ENCODE measurements at places on chromosomes 2 and 18. TPM values are rescaled to one million over a fixed set of nuclear protein-coding genes. Genes with fewer than 3 reads are reported as not detected.

DNA sequence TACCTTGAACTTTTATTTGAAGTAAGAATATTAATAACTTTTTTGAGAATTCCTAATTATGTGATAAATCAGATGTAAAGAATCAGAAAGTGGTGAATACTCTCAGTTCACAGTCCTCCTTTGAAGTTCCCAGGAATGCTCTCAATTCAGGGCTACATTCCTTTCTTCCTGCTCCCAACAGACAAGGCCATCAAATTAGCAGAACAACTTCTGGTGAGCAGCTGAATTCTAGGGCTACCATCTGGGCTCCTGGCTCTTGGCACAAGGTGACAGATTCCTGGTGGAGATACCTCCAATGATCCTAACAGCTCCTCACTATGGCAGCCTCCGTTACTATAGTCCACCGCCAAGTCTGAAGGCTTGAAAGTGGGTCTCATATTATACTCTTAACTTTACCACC, 37.8 kb upstream of the OLA1 start:
- no peak for DNase-seq

- peak; percentile 69 for DNase-seq
Measured at GRCh38 chr2:37085731-37086147, 1.4 kb downstream of the GPATCH11 start.

- peak; percentile 93 for DNase-seq
Measured at GRCh38 chr2:28391564-28392296, 928 bp upstream of the FOSL2 start.

- DNase-seq, result peak; percentile 56
Measured at GRCh38 chr18:44679914-44680272, 795 bp upstream of the SETBP1 start.

DNA sequence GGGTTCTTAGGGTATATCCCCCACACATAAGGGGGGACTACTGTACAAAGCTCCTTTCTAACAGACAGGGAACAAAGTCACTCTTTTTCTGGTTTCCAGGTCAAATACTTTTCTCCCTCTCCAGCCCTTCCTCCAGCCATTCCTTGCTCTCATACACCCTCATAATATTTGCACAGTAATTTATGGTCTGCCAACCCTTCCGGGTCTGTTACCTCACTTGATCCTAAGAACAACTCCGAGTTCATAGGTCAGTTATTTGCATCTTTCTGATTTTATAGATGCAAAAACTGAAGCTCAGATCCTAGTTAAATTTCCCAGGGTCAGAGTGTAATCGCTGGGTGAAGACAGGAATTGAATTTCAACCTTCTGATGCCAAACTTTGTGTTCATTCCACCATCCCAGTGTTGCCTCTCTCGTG, 14.8 kb upstream of the MATN3 start:
- DNase-seq, result no peak

GRCh38 chr2:234705108-234705507, 208.2 kb upstream of the ARL4C start:
- peak; percentile 72 for DNase-seq

GRCh38 chr2:197208024-197208423, 102.6 kb downstream of the ANKRD44 start:
- DNase-seq, result no peak

- DNase-seq, result no peak
Measured at GRCh38 chr2:28620291-28620793, 124.5 kb downstream of the PLB1 start.

DNA sequence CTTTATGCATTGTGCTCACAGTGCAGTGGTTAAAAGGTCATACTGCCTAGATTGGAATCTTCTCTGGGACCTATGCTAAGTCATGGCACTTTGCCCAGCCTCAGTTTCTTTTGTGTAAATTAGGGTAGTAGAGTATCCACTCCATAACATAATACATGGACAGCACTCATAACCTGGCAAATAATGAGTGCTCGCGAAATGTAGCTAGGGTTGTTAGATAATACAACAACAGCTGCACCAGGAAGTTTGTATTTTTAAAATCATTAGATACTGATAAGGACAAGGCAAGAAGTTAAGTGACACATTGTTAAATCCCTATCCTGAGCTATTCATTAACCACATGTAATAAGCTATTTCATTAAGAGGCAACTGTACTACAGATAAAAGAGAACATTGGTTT, 13.8 kb upstream of the PLA2R1 start:
- DNase-seq, result no peak

DNA sequence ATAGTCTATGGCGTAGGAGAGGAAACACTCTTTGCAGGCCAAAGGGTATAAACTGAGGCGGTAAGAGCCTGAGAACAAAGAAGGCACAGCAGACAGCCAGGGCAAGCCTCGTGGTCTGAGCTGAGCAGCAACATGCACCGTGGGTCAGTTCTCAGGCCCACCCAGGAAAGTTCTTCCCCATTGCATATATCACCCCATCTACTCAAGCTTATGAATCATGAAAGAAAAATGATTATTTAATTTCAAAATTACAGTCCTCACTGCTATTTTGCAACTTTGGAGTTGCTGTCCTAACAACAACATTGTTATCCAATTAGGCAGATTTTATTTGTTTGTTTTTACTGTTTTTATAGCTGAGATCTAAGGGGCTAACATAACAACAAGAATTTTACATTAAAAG, 54.7 kb upstream of the RIOK3 start:
- DNase-seq, result no peak

DNA sequence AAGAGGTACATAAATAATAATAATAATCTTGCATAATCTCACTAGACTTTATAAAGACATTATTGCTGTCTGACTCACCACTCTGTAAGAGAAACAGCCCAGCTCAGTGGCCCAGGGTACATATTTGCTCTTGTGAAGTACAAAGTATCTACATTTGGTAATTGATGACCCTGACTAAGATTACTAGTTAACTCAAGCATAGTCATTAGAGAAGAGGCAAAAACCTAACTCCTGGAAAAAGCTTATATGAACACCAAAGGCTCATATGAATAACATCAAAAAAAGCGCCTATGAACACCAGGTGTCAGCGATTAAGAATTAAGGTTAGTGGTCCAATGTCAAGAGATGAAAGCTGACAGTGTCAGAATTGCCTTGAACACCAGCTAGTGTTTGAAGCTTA, 38.4 kb downstream of the RAD51AP2 start:
- no peak for DNase-seq

DNA sequence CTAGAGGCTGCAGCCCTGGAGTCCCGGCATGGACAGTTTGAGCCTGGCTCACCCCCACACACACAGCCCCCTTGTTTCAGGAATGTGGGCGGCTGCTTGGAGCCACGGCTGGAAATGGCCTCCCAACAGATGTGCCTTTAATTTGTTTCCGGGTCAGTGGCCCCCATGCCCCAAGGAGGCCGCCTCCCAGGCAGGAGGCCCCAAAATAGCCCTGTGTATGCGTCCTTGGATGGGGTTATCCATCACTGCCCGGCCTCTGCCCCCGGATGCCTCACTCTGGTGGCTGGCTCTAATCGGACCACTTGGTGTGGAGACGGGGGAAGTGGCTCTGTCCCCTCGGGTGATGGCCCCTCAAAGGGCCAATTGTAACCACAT, 151.9 kb upstream of the MYCN start:
- DNase-seq, result no peak

GRCh38 chr2:5695654-5696403, 3.6 kb downstream of the SOX11 start:
- DNase-seq, result no peak

DNA sequence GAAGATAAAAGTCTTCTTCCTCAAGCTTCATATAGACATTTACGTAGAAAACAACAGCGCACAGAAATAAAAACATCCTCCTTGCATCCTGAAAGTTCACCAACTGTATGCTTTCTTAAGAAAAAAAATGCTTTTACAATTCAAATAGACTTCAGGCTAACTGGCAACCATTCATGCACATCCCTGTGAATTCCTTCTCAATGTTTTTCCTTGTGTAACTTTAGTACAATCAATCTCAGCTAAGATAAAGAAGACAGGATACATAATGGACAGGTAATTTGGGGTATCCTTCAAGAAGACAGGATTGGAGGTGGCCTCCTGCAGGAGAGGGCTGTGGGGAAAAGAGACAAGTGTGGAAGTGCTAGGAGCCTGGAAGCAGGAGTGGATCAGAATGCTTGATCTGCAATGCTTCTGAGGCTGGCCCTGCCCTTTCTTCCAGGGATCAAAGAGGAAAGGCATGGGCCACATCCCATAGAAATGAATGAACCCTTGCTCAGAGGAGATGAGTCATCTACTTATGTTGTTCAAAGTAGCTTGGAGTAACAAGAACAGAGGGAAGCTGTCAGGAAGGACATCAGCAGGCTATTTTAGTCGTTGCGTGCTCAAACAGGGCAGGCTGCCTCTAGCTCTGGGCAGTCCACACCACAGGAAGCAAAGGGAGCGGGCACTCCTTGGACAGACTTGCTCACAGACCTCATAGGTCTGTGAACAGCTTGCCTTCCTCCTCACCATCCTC, 126.6 kb downstream of the TMEM131 start:
- DNase-seq, result peak; percentile 100

GRCh38 chr2:88171966-88172365, 1.8 kb downstream of the THNSL2 start:
- DNase-seq, result no peak

GRCh38 chr18:21680161-21680560, 24.4 kb downstream of the ABHD3 start:
- no peak for DNase-seq

DNA sequence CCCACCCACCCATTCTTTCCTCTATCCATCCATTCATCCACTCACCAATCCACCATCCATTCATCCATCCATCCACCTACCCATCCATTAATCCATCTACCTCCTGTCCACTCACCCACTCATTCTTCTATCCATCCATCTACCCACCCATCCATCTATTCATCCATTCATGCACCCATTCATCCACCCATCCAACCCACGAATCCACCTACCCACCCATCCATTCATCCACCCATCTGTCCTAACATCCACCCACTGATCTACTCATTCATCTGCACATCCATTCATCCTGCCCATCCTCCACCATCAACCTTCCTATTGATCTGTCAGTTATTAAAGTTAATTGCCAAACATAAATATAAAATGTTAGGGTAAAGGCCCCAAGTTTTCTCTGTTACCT, 25.6 kb downstream of the LDLRAD4 start:
- DNase-seq, result no peak

DNA sequence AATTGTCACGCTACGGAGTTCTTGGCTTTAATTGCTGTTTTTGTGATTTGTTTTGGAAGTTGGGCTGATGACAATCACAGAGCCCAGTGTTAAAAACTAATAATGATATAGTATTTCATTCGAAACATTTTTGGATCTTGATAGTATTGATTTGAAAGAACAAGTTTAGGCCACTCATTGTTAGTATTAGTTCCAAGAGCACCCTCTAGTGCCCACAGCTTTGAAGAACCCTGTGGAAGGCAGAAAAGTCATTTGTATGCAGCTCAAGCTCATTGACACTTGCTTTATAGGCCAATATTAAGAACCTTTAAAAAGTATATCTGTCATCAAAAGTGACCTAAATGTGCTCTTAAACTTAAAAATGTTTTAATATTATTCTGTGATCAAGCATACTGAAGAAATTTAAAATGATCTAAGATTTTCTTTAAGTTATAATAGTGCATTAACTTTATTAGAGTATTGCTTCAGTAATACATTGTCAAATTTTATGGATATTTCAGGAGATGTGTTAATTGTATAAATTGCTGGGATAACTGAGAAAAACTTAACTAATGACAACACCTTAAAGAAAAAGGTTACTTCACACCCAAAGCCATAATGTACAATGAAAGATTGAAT, 191.0 kb downstream of the GRB14 start:
- DNase-seq, result peak; percentile 32

GRCh38 chr2:86414996-86415395, 26.2 kb upstream of the KDM3A start:
- DNase-seq, result no peak

DNA sequence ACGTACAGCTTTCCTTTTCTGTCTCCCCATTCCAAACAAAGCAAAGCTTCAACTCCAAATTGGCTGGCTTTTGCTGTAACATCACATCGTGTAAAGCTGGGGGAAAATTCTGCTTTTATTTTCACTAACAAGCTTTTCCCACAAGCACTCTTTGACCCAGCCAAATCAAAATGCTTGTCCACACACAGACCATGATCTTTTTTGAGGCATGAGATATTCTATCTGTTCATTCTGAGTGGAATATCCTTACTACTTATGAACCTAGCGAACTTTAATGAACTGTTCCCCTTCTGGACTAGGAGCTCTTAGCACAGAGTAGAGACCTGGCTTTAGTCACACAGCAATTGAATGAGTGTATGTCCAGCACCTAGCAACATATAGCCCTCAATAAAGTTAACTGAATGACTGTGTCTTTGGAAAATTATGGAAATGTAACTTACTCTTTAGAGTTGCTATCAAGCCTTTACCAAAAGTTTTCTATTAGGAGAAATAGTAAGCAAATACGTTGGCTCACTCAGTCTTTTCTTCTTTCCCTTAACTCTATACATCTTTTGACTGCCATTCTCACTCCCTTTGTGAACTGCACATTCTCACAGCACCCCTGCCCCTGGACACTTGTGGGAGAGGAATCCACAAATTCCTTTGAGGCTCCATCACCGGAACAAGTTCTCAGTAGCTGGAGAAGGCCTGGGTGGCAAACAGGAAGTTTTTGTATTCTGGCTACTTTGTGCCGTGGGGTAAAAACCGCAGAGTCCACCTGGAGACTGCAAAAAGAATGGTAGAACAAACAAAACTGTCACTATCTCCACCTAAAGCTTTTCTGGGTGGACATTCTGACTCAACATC, 1.3 kb upstream of the UBE2E3 start:
- peak; percentile 82 for DNase-seq

GRCh38 chr2:37881397-37881796, 43.7 kb upstream of the RMDN2 start:
- no peak for DNase-seq

DNA sequence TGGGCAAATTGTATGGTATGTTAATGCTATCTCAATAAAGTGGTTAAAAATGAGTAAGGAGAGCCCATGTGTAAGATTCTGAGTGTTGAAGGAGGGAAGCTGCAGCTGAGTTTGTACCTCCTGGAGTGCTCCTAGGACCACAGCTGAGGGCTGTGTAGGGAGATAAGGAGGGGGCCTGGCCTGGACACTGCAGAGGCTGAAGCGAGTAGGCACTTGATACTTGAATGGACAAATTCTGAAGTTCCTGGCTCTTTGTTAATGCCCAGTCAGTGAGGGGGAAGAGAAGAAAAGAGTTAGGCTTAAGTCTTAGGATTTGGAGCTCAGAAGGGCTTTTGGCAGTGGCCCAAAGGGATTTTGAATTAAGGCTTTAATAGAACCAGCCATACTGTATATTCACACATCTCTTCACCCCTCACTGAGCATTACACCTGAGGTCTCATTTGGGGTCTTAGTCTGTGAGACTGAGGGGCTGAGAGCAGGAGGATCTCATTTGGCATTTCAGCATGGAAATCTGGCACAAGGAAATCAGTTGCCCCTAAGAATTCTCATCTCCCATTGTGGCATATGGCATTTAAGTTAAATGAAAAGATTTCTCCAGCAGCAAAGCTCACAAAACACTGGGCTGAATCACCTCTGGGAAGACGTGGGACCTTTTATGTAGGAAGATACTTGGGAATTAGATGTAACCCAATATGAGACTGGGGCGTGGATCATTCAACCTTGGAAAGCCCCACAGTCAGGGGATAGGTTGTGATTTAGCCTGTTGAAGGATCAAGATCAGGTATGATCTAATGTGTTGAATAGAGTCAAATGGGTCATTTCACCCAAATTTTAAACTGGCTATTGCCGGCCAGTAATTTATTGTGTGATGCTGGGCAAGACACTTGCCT, 46.8 kb downstream of the LIPG start:
- DNase-seq, result no peak

MROH2A gene
- 0.10 TPM for total RNA-seq

CFAP65 gene
- total RNA-seq, result 0.12 TPM

ELOA2 gene
- not detected for total RNA-seq

R3HDM1 gene
- 13.8 TPM for total RNA-seq

TTL gene
- total RNA-seq, result 45.8 TPM

FAM237A gene
- total RNA-seq, result not detected

TUBB8B gene
- total RNA-seq, result not detected

CHRNG gene
- total RNA-seq, result not detected
